ENCODE measurements at places on chromosomes 16 and 17.

DNA sequence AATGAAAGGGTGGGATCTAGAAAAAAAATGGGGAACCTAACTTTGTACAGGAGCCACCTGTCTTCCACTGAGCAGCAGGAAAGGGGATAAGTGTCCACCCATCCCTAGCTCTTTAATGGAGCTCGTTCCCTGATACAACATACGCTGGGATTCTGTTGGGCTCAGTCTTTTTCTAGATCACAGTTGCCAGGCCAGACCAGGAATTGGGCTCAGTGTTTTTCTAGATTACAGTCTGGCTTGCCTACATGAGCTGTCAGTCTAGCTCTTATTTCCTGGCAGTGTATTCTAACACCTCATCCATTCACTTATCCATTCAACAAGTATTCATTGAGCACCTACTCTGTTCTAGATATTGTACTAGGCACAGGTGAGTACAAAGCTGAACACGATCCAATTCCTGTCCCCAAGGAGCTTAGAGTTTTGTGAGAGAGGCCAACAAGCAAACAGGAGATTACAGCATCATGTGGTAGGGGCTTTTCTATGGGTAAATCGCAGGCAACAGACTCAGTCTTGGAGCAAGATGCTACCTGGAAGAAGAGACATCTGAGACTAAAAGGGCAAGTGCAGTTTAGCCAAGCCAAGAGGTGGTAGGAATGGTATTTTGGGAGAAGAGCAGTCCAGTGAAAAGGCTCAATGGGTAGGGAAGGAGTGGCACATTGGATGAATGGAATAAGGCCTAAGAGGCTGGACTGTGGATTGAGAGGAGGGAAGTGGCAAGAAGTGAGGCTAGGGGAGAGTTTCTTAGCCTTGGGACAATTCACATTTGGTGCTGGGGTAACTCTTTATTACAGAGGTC is 138.0 kb upstream of the HS3ST2 start:
- DNase-seq = no peak

DNA sequence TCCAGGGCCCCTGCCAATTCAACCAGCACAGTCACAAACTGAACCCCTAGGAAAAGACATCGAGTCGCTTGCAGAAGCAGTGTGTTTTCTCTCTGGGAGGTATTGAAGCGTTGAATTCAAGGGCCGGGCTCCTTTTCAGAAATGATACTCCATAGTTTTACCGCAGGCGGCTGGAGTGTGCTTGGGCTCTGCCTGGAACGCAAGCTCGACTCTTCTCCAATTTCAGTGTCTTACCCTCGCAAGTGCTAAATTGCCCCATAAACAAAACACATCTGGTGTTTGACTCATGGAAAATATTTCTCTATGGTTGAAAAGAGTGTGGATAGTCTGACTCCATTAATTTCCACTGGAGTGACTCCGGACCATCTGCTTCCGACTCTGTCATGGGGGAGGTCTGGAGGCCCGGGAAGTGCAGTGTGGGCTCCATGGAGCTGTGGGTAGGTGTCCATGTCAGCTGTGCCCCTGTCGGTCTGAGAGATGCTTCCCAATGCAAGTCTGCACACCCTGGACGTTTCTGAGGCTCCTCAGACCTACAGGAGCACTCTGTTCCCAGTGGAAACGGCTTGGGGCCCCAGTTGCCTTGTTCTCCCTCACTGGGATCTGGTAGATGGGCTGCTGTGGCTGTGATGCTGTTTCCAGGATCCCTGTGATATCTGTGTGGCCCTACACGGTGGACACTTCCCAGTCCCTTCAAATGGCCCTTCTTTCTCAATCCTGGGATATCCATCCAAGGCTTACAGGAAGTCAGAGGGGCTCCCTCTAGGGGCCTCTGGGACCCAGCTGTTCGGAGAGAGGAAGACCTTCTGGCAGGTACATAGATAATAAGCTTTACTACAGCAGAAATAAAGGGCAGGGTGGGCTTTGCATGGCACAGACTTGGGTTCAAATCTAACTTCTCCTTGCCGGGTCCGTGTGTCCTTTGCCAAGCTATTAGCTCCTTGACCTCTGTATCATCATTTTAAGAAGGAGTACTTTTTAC is 119.8 kb upstream of the CDH13 start:
- peak; percentile 3 for DNase-seq

DNA sequence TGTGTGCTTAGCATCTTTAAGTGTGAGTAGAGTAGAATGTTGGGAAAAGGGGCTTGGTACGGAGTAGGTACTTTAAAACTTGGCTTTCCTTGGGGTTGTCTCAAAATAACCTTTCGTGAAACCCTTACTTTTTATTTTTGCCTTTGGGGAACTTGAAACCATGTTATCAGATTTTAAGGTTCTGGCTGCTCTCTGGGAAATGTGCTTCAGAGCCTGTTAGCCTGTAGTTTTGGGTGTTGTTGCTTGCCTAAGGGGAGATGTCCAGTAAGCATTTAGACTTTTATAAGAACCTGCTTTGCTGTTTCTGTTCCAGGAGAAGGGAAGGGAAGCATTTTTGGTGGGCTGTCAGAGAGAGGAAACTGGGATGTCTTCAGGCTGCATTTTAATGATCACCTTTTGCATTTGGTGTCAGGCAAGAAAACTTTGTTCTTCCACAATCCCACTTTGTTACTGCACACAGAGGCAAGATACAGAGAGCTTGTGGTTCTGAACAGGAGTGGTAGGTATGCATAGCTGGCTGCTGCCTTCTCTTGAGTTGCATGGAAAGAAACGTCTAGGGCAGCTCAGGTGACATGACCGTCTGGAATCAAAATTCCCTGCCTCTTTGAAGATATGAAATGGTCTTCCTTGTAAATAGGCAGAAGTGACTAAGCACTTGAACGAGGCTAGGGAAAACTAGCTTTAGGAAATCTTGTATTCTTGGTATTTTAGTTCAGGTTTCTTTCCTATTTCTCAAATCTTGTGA is 1.7 kb downstream of the RABEP1 start:
- no peak for DNase-seq

DNA sequence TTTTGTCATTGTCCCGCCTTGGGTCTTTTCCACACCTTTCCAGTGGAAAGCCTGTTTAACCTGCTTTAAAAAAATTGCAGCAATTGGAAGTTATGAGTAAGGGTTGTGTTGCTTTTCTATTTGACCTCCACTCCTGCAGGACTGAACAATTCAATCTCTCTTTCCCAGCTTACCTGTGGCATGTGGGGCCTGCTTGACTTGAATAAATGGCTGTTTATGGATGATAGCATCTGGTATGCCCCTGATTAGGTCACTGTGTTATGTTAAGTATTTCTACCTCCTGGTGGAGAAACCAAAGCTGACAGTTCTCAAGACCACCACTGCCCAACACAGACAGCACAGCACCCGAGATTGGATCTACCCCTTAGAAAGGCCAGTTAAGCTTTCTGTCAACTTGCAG is 64.8 kb upstream of the NOG start:
- no peak for DNase-seq

GRCh38 chr16:16861546-16861945 is 482.6 kb downstream of the NPIPA7 start:
- peak; percentile 2 for DNase-seq

DNA sequence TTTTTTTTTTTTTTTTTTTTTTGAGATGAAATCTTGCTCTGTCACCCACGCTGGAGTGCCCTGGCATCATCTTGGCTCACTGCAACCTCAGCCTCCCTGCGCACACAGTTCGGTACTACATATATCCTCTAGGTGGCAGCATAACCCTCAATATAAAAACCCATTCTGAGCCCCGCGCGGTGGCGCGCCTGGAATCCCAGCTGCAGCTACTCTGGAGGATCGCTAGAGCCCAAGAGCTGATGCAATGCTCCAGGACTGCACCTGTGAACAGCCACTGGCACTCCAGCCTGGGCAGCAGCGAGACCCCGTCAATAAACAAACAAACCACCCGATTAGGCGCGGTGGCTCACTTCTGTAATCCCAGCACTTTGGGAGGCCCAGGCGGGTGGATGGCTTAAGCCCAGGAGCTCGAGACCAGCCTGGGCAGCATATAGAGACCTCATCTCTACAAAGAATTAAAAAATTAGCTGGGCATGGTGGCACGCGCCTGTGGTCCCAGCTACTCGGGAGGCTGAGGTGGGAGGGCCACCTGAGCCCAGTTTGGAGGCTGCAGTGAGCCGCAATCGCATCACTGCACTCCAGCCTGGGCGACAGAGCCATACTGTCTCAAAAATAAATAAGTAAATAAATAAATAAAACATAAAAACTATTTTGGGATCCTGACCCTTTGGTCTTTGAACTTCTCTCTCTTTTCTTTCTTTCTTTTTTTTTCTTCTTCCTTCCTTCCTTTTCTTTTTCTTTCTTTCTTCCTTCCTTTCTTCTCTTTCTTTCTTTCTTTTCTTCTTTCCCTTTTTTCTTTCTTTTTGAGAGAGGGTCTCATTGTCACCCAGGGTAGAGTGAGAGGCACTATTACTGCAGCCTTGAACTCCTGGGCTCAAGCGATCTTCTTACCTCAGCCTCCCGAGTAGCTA is 15.4 kb upstream of the AKAP10 start:
- peak; percentile 56 for DNase-seq

GRCh38 chr17:29388937-29389336 is 1.2 kb upstream of the TAOK1 start:
- no peak for DNase-seq

DNA sequence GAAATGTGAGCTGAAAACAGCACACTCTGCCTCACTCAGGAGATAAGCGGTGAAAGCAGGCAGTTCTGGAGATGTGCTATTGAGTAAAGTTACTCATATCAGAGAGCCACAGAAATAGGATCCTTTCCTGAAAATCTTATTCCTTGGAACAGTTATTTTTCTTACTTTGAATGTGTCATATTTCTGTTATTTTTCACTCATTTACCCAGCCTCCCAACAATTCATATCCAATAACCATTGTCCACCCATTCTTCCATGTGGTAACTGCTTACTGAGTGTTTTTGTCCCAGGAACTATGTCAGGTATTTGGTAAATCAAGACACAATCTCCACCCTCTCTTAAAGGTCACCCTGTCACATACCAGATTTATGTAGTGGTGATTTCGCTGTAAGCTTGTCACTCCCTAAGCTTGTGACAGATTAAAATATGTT is 144.9 kb downstream of the PARN start:
- DNase-seq = no peak

DNA sequence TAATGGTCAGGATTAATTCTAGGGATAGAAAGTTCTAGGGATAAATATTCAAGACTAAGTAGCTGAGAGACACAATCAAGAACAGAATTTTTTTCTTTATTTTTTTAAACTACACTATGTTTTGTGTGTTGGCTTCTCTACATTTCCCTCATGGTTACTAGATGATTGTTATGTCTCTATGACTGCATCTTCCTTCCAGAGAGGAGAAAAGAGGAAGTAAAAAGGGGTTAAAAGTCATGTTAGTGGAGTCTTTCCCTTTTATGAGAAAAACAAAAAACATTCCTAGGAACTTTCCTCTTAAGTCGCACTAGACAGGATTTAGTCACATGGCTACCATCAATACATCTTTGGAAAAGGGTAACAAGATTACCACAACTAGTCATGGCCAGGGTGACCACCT is 375.0 kb downstream of the KCNJ2 start:
- DNase-seq = no peak

DNA sequence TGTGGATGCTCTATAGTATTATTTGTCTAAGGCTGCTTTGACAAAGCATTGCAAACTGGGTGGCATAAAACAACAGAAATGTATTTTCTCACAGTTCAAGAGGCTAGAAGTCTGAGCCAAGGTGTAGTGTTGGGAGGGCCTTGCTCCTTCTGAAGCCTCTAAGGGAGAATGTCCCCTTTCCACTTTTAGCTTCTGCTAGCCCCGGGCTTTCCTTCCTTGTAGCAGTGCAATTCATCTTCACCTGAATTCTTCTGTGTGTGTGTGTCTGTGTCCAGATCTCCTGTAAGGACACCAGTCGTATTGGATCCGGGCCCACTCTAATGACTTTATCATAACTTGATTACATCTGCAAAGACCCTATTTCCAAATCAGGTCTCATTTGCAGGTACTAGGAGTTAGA is 18.1 kb downstream of the KCNJ16 start:
- no peak for DNase-seq

DNA sequence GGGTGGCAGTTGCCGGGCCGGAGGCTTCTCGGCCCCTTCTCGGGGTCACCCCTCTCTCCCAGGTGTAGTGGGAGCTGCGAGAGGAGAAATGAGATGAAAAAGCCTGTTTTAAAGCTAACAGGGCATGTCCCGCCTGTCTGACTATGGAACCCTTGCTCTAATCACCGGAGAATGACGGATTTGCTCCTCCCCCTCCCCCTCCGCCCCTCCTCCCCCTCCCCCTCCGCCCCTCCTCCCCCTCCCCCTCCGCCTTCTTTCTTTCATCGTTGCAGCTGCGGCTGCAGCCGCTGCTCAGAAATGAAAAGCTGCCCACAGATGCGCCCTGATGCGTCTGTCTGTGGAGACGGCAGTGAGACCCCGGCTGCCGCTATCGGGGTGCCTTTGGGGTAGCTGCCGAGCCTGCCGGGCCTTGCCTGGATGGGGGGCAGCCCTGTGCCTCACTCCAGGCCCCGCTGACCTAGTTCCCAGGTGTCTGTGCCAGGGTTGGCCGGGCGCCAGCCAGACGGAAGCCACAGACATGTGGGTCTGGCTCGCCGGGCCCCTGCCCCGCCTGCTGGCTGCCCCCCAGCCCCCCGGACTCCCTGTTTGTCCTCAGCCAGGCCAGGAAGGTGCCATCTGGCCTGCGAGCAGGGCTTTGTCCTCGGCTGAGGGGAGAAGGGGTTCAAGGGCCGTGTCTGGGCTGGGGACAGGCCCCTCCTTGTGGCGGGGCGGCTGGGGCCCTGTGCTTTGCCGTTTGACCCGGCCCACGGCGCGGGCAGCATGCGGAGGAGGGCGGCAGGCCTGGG is 37.7 kb downstream of the GINS2 start:
- no peak for DNase-seq

DNA sequence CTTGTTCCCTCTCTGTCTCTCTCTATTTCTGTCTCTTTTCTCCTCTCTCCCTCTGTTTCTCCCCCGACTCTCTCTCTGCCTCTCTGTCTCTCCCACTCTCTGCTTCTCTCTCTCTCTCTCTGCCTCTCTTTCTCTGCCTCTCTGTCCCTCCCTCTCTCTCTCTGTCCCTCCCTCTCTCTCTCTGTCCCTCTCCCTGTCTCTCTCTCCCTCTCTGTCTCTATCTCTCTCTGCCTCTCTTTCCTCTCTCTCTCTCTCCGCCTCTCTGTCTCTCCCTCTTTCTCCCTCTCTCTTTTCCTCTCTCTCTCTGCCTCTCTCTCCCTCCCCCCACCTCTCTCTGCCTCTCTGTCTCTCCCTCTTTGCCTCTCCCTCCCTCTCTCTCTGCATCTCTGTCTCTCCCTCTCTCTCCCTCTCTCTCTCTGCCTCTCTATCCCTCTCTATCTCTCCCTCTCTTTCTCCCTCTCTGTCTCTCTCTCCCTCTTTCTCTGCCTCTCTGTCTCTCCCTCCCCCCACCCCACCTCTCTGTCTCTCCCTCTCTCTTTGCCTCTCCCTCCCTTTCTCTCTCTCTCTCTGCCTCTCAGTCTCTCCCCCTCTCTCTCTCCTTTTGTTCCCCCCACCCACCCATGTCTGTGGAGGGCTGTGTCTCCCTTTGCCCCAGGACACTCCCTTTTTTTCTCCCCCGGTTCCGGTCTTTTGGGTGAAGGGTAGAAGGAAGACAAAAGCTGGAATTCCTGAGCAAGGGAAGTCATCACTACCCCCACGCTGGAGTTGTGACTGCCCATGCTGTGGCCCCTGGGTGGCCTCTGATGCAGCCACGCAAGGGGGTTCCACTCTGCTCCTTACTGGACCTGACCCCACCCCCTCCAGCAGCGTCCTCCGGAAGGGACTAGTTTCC is 27.1 kb upstream of the MGAT5B start:
- DNase-seq = no peak

GRCh38 chr17:45848868-45849535 is 4.3 kb downstream of the SPPL2C start:
- no peak for DNase-seq

Data from HFF-Myc (cell line).